ENCODE measurements at places on chromosomes 13 and 19. TPM values are rescaled to one million over a fixed set of nuclear protein-coding genes. Genes with fewer than 3 reads are reported as not detected.

C19orf73 gene
- total RNA-seq: 0.48 TPM

AKAP8 gene
- total RNA-seq: 28.4 TPM

URAD gene
- total RNA-seq: not detected

ZNF471 gene
- total RNA-seq: 2.7 TPM

CFAP97D2 gene
- not detected for total RNA-seq

PTH2 gene
- not detected for total RNA-seq

ZNF492 gene
- under 0.01 TPM for total RNA-seq

CC2D1A gene
- 21.2 TPM for total RNA-seq

CLIP3 gene
- 4.0 TPM for total RNA-seq

ELAVL3 gene
- not detected for total RNA-seq

POU2F2 gene
- 1.5 TPM for total RNA-seq

ZNF285 gene
- 2.6 TPM for total RNA-seq

HIPK4 gene
- total RNA-seq: 0.10 TPM

ZNF98 gene
- not detected for total RNA-seq

CNN1 gene
- total RNA-seq: not detected
